ENCODE measurements at places on chromosomes 16 and 17.

GRCh38 chr17:28327031-28327607 lies 8.1 kb downstream of the TMEM97 start:
- no peak for DNase-seq

GRCh38 chr16:88289001-88289400 lies 93.8 kb upstream of the ZNF469 start:
- DNase-seq: no peak

- DNase-seq: no peak
Measured at GRCh38 chr17:47317119-47317518, 6.6 kb upstream of the EFCAB13 start.

DNA sequence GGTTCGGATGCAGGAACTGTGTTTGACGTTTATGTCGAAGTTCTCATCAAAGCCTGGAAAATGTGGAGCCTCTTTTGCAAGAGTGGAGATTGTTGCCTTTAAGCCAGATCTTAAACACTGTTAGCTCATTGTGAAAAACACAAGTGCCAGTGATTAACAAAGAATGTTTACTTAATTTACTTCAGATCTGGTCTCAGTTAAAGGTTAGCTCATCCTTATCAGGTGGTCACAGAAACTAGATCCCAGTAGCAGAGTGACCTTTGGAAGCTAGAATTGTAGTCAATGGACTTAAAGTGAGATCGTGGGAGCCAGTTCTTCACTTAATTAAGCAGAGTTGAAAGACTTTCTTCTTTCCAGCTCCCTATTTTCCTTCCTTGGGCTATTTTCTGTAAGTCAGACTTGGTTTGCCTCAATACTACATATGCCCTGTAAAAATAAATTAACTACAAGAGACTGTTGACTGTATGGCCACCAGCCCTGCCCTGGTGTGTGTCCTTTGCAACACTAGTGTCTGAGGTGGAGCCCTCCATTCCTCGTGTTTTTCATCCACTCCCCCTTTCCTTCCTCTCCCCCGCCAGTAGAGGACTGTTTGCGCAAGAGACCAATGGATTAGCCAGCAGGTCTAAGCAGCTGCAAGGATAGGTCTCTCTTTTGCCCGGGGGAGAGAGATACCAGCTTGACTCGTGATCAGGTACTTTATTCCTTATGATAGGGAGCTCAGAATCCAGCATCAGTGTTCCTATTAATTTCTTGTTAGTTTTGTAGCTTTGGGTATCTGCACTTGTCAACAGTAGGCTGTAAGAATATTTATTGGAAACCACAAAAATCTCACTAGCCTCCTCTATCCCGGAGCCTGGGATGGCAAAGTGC lies 20.2 kb downstream of the FBXO39 start:
- DNase-seq: no peak

DNA sequence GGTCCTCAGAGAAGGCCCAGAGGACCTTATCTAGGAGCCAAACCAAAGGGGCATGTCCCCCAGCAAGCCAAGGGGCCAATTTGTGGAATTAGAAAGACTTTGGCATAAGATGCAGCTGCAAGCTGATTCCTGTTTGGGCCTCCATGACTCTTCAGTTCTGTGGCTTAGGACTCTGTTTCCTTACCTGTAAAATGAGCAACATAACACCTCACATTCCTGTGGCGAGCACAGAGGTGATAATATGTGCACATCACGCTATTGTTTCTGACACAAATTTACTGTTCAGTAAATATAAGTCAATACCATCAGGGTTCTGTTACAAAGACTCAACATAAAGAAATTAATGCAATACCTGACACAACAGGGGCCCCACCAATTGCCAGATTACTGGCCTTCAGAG lies 57.7 kb downstream of the CDH11 start:
- DNase-seq: no peak
